CD8-positive, alpha-beta T cell (primary cell): ENCODE measurements at places on chromosomes 5 and 9.

DNA sequence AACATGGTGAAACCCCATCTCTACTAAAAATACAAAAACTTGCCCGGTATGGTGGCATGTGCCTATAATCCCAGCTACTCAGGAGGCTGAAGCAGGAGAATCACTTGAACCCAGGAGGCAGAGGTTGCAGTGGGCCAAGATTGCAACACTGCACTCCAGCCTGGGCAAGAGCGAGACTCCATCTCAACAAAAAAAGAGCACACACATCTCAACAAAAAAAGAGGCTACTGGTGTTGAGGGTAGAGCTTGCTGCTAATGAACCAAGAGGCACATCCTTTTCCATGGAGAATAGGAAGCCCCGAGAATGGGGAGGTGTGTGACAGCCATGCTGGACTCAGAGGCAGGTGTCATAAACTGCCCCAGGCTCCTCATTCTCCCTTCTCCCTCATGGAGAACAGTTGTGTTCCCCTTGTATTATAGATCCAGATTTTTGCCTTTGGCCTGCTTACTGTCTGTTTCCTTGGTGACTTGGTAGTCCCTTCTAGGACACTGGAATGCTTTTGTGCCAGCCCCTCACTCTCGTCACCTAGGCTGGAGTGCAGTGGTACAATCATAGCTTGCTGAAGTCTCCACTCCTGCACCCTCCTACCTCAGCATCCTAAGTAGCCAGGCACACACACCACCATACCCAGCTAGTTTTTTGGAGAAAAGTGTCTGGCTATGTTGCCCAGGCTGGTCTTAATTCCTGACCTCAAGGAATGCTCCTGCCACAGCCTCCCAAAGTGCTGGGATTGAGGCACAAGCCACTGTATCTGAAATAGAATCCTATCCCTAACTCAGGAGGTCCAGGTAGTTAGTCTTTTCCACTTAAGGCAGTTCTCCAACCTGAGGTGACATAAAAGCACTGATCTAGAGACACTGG is 5.1 kb downstream of the RPL12 start:
- DNase-seq: no peak

DNA sequence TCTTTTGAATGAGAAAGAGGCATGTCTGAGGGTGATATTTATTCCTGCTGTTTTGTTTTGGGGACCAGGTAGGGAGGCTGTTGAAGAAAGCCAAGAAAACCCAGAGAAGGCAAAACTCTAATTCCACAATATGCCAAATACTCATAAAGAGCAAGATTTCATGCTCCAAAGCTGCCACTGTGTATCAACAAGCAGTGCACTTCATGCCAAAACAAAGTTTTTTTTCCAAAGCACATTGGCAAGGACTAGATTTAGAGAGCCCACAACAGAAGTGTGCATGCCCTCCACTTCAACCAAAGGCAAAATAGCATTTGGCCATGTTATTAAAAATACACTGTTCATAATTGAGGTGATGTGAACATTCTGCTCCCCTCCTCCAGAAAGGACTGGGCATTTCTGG is 229.9 kb downstream of the EBF1 start:
- no peak for DNase-seq

DNA sequence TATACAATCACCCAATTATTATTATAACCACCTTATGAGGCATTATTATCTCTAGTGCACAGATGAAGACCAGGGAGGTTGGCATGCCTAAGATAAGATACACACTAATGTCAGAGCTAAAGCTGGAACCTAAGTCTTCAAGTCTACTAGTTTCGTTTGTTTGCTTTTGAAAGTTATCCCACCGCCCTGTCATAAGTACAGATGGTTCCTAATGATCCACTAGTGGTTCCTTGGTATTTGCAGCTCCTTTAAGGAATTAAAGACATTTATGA is 14.1 kb downstream of the NDUFA8 start:
- DNase-seq: no peak

GRCh38 chr9:34331196-34331595 is 1.8 kb downstream of the NUDT2 start:
- DNase-seq: no peak

DNA sequence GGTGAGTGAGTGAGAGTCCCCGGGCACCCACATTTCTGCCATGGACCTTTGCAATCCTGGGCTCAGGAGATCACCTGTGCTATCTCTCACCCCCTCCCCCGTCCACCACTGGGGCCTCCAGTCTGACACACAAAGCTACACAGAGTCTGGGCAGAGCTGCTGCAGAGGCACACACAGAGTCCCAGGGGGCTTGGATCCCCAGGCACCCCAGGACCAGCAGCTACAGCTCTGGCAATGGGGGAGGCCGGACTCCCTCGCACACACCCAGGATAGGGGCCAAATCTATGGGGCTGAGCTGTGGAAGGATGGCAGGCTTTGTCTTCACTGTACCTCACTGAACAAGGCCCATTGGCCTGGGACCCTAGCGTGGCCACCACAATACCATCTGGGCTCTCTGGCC is 328.8 kb downstream of the MAN2A1 start:
- no peak for DNase-seq

GRCh38 chr5:8767111-8767510 is 778.8 kb downstream of the SEMA5A start:
- no peak for DNase-seq

DNA sequence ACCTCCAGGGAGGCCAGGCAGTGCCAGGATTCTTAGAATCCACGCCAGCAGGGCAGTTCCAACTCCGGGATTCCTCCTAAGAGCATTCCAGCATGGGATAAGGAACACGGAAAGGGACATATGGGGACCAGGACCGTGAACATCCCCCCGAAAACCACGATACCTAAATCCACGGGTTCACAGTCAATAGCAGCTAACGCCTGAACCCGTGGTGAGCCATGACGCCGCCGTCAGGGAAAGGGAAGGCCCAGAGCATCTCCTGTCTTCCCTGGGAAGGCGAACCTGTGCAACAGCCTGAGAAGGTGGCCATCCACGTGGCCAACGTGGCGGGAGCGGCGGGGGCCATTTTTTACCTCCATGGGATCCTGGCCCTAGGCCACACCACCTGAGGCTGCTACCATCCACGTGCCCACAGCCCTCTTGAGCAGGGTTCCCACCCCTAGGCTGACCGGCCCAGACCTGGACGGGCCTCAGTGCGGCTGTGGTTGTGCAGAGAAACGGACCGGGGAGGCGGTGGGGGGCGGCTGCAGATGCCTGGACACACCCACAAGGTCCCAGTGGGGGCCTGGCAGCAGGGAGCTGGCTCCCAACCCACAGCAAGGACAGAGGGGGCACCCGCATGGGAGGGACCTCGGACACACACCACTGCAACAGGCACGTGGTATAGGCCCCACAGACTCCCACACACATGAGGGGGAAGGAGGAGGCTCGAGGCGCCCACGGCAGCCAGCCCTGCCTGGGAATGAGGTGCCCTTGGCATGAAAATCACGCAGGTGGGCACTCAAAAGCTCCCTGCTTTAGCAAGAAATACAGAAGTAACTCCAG is 42.8 kb downstream of the SLC12A7 start:
- DNase-seq: no peak

GRCh38 chr5:14821100-14821845 is 50.3 kb downstream of the ANKH start:
- no peak for DNase-seq

DNA sequence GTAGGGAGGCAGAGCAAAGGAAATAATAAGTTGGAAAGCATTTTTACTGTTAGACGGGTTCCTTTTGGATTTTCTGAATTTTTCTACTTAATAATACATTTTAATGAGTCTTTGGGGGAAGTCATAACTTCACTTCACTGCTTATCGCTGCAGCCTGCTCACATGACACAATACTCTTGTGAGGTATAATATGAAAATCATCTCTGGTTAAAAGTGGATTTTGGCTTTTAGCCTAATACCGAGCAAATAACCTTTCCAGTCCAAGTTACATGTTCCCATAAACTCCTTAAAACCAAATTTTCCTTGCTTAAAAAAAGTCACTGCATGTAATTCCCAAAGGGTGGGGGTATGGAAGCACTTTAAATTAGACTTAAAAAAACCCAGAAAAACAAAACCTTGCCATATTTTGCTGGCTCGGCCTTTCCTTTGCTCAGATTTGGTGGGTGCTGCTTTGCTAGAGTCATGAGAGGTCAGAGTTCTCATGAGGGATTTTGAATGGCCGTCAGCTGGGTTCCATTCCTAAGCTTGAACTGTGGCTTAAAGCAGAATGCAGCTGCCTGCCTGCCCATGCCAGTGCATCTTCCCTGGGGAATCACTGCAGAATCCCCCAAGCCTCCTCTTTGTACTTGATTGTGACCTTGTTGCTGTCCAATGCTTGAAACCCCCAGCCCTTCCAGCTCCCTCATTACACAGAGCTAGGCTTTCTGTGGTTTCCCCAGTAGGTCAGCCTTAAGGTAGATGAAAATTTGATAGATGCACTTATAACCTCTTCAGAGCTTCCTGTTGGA is 331.8 kb downstream of the KDM4C start:
- DNase-seq: no peak

- no peak for DNase-seq
Measured at GRCh38 chr5:103829585-103829984, 267.0 kb upstream of the NUDT12 start.

DNA sequence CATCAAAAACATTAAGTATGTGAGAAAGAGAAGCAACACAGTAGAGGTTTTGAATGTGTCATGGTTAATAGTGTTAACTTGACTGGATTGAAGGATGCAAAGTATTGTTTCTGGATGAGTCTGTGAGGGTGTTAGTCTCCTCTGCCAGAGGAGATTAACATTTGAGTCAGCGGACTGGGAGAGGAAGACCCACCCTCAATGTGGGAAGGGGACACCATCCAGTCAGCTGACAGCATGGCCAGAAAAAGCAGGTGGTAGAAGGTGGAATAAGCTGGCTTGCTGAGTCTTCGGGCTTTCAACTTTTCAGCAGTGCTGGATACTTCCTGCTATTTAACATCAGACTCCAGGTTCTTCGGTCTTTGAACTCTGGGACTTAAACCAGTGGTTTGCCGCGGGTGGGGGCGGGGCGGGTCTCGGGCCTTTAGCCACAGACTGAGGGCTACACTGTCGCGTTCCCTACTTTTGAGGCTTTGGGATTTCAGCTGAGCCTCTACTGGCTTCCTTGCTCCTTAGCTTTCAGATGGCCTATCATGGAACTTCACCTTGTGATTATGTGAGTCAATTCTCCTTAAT is 309.9 kb upstream of the ST8SIA4 start:
- DNase-seq: no peak

DNA sequence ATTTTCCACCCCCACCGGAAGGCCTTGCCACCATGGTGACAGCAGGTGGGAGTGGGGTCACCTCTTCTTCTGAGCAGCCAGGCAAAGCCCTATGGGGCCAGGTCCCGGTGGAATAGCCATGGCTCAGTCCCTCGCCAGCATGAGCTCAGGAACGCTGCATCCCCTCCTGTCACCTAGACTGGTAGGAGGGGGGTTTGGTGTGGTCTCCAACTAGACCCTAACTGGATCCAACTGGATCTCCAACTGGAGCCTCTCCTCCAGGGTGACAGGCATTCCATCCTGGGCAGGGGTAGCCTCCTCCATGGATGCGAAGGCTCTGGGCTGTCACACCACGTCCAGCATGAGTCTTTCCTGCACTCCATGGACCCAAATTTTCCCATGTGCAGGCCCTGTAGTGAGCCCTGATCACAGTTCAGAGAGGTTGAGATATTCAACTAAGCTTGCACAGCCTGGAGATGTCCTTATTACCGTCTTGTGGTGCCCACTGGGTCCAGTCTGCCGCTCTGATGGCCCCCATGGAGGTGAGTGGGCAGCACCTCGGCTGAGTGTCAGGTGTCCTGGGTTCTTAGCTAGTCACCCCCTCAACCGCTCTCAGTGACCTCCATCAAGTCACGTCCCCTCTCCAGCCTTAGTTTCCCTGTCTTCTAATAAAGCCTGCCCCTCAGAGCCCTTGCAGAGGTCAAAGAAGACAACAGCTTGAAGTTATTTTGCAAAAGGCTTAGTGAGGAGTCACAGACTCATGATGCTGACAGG is 18.6 kb upstream of the FIBCD1 start:
- no peak for DNase-seq

DNA sequence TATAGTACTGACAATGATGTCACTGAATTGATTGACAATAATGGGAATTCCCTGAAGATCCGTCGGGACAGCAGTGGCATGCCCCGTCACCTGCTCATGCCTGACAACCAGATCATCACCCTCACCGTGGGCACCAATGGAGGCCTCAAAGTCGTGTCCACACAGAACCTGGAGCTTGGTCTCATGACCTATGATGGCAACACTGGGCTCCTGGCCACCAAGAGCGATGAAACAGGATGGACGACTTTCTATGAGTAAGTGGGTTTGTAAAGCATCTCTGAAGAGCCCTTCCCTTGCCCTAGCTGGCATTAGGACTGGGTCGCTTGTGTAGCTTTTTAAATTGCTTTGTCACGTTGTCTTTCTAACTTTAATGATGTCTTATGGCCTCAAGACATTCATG is 72.7 kb upstream of the WWC1 start:
- no peak for DNase-seq

DNA sequence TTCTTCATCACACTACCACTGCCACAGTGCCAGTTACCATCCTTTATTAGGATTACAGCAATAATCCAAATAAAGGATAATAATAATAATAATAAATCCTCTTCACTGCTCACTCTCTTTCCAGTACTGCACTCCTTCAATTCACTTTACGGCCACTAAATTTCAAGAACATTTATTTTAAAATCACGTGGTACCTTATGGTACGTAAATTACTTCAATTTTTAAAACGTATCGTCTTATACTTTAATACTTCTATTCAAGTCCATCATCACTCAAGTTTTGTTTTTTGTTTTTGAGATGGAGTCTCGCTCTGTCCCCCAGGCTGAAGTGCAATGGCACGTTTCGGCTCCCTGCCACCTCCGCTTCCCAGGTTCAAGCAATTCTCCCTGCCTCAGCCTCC is 36.5 kb downstream of the PTBP3 start:
- DNase-seq: no peak

DNA sequence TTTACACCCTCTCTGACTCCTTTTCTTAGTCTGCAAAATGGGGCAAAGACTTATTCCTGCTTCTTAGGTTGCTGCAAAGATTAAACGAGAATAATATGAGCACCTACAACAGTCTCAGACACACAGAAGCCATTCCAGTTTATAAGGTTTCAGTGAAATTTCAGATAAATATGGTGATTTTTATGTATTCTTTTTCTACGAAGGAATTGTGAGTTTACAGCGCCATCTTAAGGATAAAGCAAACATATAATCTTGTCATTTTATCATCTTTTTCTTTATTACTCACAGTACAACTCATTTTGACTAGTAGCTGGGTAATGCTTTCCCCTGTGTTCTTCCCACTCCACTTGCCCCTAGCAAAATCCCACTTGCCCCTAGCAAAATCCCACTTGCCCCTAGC is 29.2 kb upstream of the SMC5 start:
- DNase-seq: no peak

- DNase-seq: no peak
Measured at GRCh38 chr9:4796988-4797853, 4.5 kb downstream of the RCL1 start.

- no peak for DNase-seq
Measured at GRCh38 chr5:59268756-59269415, 624.6 kb downstream of the PDE4D start.

- DNase-seq: no peak
Measured at GRCh38 chr5:112713206-112713605, 24.5 kb upstream of the APC start.
